ENCODE measurements at places on chromosomes 2 and 18. TPM values are rescaled to one million over a fixed set of nuclear protein-coding genes. Genes with fewer than 3 reads are reported as not detected.
A peak's percentile ranks its signal among the peaks of the same experiment; 100 is the strongest.

Gene STK16
- 16.7 TPM for total RNA-seq

- DNase-seq, result peak; percentile 25
Observed at GRCh38 chr2:112032224-112032586, 22.9 kb upstream of the TMEM87B start.

GRCh38 chr2:173854840-173855239 is 110.3 kb downstream of the SP3 start:
- peak; percentile 63 for DNase-seq

GRCh38 chr18:70620837-70621612 is 332.2 kb downstream of the SOCS6 start:
- no peak for DNase-seq

GRCh38 chr2:70463581-70463980 is 90.0 kb downstream of the TGFA start:
- no peak for DNase-seq

DNA sequence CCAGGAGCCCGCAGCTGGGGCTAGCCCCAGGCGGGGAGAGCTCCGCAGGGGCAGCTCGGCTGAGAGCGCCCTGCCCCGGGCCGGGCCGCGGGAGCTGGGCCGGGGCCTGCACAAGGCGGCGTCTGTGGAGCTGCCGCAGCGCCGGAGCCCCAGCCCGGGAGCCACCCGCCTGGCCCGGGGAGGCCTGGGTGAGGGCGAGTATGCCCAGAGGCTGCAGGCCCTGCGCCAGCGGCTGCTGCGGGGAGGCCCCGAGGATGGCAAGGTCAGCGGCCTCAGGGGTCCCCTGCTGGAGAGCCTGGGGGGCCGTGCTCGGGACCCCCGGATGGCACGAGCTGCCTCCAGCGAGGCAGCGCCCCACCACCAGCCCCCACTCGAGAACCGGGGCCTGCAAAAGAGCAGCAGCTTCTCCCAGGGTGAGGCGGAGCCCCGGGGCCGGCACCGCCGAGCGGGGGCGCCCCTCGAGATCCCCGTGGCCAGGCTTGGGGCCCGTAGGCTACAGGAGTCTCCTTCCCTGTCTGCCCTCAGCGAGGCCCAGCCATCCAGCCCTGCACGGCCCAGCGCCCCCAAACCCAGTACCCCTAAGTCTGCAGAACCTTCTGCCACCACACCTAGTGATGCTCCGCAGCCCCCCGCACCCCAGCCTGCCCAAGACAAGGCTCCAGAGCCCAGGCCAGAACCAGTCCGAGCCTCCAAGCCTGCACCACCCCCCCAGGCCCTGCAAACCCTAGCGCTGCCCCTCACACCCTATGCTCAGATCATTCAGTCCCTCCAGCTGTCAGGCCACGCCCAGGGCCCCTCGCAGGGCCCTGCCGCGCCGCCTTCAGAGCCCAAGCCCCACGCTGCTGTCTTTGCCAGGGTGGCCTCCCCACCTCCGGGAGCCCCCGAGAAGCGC is 15.0 kb upstream of the GMPPA start:
- DNase-seq, result no peak

- no peak for DNase-seq
Observed at GRCh38 chr2:176111846-176112374, 4.7 kb upstream of the HOXD10 start.

Gene POTEI
- not detected for total RNA-seq

Gene KCTD18
- 26.4 TPM for total RNA-seq

GRCh38 chr2:12718015-12718671 is 1.4 kb downstream of the TRIB2 start:
- peak; percentile 52 for DNase-seq

DNA sequence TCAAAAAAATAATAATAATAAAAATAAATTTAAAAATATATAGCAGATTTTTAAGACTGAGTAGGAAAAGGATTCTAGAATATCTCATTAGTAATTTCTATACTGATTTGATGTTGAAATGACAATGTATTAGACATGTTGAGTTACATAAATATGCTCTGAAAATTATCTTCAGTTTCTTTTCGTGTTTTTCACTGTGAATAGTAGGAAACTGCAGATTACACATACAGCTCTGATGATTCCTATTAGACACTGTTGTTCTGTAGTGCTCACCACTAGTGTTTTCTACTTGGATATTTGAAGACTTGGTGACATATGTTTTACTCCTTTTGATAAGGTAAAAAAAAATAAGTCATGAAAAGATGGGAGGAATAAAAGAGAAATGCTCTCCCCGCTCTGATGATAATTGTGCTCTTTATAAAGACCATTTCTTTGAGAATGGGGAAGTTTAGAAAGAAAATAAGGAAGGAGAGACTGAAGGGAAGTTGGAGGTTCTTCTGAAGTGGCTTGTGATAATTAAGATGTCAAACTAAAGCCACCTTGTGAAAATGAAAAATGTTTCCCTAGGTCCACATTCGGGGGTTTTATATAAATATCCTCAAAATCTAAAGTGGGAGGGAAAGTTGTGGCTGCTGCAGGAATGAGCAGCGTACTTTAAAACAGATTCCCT is 52.9 kb downstream of the SLC9A2 start:
- no peak for DNase-seq

DNA sequence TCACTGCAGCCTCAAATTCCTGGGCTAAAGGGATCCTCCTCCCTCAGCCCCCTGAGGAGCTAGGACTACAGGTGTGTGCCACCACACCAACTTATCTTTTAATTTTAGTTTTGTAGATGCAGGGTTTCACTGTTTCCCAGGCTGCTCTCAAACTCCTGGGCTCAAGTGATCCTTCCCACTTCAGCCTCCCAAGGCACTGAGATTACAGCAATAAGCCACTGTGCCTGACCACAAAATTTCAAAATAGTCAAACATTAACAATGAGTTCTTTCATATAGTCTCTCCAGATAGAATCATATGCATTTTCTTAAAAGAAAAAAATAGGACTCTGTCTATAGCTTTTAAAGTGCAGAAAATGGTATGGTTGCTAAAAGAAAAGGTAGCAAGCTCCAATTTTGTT is 24.9 kb upstream of the PID1 start:
- peak; percentile 30 for DNase-seq

GRCh38 chr18:916562-916961 is 11.9 kb downstream of the ADCYAP1 start:
- no peak for DNase-seq

DNA sequence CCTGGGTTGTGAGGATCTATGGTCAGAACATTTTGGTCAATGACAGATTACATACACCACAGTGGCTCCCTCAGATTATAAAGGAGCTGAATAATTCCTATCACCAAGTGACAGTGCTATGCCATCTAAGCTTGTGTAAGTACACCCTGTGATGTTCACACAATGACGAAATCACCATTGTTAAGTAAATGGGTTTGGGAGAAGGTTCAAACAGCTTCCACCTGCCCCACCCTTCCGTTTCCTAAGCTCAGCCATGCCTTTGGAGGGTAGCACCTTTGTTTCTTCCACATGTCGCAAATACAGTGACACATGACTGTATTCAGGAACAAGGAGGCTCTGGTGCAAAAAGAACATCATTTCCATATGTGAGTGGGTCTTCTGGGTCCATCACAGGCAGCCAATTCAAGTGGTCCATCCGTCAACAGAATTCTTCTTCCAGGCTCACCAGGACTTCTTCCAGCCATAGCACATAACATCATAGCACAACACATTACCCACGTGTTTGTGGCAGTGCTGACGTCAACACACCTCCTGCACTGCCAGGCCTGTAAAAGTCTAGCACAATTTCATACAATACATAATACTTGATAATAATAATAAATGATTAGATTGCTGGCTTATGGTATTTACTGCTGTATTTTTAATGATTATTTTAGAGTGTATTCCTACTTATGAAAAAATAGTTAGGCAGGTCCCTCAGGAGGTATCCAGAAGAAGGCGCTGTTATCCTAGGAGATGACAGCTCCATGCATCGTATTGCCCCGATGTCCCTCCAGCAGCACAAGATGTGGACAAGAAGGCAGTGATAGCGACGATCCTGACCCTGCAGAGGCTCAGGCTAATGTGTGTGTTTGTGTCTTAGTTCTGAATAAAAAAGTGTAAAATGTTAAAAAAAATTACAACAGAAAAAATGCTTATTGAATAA is 264.8 kb downstream of the ANAPC1 start:
- DNase-seq, result peak; percentile 48

Gene STARD6
- total RNA-seq, result not detected

Gene TNFAIP6
- 51.9 TPM for total RNA-seq

- peak; percentile 55 for DNase-seq
Observed at GRCh38 chr2:40285391-40285790, 166.5 kb downstream of the SLC8A1 start.

GRCh38 chr2:20079546-20080115 is 28.2 kb upstream of the LAPTM4A start:
- DNase-seq, result no peak

GRCh38 chr2:219570194-219570923 is 980 bp downstream of the OBSL1 start:
- DNase-seq, result peak; percentile 14

GRCh38 chr2:20144196-20144595 is 80.7 kb downstream of the SDC1 start:
- DNase-seq, result no peak

DNA sequence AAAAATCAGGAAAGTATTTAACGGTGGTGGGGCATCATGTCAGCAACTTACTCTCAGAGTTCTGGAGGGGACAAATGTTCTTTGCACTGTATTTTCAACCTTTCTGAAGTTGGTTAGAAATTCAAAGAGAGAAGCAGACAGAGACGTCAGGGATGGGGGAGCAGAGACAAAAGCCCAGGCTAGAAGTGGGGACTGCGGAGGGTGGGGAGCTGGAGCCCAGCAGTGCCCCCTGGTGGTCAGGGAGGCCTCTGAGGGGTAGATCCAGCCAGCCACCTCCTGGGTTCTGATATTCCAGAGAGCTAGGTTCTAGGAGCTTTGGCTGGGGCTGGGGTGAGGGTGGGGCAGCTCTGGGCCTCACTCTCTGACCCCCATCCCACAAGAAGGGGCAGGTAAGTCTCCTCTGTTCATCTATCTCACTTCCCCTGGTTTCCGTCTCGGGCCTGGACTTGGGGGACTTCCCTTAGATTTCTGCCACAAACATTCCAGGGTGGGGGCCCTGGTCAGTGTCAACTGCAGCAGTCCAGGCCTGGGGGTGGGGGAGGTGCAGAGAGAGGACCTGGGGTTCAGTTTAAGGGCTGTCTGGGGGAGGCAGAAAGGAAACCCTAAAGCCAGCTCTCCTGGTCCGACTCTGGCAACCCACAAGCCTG is 8.9 kb downstream of the TNS1 start:
- DNase-seq, result peak; percentile 65

DNA sequence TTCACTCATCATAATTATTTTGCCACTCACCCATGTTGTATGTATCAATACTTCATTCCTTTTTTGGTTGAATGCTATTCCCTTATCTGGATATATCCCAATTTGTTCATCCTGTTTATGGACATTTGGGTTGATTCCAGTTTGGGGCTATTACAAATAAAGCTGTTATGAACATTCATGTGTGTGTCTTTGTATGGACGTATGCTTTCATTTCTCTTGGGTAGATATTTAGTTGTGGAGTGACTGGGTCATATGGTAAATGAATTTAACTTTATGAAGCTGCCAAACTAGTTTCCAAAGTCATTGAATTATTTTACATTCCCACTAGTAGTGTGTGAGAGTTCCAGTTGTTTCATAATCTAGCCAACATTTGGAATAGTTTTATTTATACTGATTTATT is 2.7 kb downstream of the FAM228B start:
- DNase-seq, result no peak

- peak; percentile 6 for DNase-seq
Observed at GRCh38 chr2:70726947-70727725, 40.9 kb downstream of the ADD2 start.

DNA sequence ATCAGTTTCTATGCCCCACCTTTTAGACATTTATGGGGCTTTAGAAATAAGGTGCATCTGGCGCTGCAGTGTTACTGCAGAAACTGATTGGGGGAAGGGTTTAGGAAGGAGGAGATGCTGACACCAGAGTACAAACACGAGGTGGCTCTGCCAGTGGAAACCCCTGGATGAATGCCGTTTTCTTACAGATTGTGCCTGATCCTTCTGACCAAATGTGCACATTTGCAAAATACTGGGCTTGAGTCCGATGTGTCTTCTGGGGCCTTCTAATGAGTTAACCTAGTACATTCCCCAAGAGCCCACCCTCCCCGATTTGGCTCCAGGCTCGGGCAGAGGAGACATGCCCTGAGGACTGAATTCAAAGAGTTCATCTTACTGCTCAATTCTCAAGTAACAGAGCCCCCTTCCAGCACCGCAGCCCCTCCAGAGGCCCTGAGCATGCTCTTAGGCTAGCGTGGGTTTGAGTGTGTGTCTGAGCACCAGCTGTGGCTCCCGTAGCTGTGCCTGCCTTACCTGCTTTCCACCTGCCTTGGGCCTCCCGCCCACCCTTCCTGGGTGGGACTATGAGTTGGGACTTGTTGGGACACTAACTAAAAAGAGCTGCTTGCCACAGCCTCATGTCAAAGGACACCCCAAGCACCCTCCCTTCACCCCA is 116.7 kb upstream of the COPS8 start:
- DNase-seq, result no peak

DNA sequence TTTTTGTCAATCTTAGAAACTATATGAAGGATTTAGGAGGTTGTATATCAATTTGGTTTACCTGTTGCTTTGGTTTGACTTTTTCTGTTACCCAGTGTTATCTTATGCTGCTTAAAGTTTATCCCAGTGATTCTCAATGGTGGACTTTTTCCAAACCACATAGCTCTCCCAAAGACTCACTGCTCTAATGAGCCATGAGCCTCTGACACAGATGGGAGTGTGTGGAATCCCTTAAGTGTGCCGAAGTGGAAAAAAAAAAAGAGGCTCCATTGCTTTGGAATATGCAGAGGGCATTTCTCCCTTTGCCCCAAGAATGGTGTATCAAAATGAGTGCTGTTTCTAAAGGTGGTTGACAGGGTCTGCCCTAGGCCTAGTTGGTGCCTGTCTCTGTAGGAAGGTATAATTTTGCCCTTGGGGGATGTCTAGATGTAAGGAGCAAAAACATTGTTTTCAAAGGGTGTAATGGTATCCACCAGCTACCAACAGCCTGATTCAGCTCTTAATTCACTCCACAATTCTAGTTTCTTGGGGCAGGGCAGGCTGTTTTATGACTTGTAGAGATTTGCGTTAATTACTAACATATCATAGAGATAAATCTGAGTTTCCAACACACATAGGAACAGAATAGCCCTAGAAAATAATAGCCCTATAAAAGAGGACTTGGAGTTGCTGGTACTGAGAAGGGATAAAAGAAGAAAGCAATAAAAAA is 64.3 kb upstream of the CYP26B1 start:
- DNase-seq, result peak; percentile 77
